ENCODE measurements at places on chromosomes 4 and X.

DNA sequence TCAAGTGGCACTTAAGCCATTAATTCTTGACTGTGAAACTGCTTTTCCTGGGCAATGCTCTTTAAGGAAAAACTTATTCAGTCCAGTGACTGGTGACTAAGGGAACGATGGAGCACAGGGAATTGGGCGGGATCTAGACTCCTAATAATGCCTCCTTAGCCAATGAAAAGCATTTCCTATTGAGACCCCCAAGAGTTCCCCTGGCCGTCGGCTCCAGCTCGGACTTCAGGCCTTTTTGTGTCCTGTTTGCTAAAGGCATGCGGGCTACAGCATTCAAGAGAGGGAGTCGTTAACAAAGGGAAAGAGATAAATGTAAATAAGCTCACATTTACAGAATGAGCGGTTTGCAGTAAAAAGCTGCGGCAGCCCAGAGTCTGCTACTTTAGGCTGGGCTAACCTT lies at the start of gene LPAR4:
Gene LPAR4 (plus strand): TSS at position 232 of the 400 bp plus-strand sequence. CDS start 7,150 bp downstream, outside the sequence.
- DNase-seq, result no peak

- DNase-seq, result no peak
Measured at GRCh38 chr4:116628598-116628997, 456.8 kb downstream of the TRAM1L1 start.

DNA sequence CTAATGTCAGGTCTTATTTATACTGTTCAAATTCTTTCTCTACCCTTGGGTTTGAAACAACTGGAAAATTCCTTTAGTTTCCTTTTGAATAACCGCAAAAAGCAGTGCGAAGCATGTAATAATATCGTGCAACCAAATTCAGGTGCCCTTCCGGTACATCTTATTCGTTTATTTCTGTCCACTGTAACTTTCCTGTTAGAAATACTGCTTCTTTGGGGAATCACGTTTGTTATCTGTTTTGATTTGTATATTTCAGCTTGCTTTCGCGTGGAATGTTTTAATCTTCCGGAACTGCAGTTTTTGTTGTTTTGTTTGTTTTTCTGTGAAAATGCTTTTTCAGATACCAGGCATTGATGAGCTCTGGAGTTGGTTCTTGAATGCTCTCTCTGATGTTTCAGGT lies 85.7 kb upstream of the HPRT1 start:
- DNase-seq, result no peak

DNA sequence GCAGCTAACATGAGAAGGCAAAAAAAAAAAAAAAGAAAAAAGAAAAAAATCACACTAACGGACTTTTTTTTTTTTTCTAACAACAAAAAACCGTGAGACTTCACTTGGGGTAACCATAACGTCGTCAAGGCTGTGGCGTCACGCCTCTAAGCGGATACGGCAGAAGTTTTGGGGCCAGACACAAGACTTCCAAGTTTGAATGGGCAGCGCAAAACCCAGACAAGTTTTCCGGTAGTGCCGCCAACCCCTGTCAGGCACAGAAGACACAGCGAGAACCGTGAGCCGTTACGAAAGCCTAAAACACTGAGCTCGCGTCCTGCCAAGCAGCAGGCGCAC lies 556 bp upstream of the SMARCA5 start:
- DNase-seq, result no peak

- DNase-seq, result no peak
Measured at GRCh38 chr4:188691811-188692210, 552.6 kb downstream of the TRIML1 start.

DNA sequence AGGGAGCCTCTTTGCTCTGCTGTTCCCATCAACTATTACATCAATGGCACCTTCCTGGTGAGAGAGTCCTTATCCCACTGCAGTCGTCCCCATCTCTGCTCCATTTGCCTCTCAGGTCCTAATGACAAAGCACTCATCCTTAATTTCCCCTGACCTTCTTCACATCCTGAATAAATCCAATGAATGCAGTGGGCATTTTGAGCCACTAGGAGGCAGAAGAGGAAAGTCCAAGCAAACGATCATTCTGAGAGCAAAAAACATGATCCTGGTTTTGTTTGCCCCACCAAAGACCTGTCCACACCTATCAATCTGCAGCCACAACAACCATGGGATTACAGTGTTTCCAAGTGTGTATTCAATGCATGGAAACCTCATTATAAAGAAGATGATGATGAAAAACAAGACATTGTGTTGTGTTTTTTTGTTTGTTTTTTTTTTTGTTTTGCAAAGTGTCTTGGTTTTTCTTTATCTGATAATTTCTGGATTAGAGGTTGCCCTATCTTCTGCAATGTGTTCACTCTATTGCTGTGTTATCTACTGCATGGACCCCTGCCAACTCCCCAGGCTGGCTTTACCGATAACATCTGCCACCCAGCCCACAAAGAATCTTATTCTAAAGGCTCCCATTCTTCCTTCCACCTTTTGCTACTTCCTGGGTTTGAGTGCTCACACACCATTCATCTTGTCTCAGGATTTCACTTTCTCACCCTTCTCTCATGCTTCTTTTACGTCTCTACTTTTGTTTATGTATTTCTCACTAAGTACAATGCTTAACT lies 207.2 kb downstream of the NLGN4X start:
- DNase-seq, result no peak

- DNase-seq, result no peak
Measured at GRCh38 chr4:71268166-71268565, 70.7 kb upstream of the SLC4A4 start.

DNA sequence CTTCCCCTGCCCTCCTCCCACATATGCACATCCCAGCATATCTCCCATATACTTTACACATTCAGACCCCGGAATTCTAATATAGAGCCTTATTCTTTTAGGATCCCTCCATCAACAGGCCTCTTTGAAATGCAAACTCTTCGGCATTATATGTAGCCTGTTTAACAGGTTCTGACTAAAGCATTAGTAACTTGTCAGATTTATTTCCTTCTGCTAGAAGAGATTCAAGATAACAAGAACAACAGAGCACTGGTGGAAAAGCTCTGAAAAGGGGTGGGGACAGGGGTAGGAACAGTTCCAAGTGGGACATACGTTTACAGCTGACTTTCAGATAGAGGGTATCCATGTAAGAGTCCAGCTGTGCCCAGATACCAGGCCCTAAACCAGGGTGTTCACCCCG lies 31.7 kb upstream of the PRPS1 start:
- DNase-seq, result no peak

GRCh38 chr4:47835494-47835893 lies 2.4 kb downstream of the CORIN start:
- no peak for DNase-seq

DNA sequence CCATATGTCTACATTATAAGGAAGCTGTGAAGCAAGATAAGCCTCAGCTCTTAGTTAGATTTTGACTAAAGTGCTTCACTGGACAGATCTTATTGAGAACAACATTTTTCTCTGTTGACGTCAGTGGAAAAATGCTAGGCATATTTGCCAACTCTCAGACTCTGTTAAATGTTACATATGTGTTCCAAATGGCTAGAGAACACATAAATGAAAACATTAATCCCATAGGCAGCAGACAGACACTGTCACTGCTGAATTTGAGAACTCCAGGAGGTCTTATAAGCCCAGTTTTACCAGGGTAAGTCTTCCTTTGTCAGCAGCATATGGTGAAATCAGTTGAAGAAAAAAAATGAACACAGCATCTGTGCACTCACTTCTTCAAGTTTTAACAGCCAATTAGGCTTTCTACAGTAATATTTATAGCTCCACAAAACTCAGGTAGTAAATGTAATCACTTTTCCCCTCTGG lies 186.9 kb downstream of the CAMK2D start:
- DNase-seq, result no peak

DNA sequence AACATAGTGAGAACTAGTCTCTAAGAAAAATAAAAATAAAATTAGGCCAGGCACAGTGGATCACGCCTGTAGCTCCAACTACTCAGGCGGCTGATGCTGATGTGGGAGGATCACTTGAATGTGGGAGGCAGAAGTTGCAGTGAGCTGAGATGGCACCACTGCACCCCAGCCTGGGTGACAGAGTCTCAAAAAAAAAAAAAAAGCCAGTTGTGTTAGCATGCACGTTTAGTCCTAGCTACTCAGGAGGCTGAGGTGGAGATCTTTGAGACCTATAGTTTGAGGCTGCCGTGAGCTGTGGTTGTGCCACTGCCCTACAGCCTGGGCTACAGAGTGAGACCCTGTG lies 2.5 kb downstream of the DCK start:
- no peak for DNase-seq

- no peak for DNase-seq
Measured at GRCh38 chrX:129779747-129780146, at the start of gene SASH3. TSS of gene SASH3 (plus strand) at chrX:129779949. CDS start at chrX:129780098, 149 bp downstream.

- DNase-seq, result no peak
Measured at GRCh38 chr4:54929459-54929858, 195.9 kb downstream of the KDR start.

GRCh38 chrX:53595266-53595810 lies 91.2 kb downstream of the HUWE1 start:
- no peak for DNase-seq

DNA sequence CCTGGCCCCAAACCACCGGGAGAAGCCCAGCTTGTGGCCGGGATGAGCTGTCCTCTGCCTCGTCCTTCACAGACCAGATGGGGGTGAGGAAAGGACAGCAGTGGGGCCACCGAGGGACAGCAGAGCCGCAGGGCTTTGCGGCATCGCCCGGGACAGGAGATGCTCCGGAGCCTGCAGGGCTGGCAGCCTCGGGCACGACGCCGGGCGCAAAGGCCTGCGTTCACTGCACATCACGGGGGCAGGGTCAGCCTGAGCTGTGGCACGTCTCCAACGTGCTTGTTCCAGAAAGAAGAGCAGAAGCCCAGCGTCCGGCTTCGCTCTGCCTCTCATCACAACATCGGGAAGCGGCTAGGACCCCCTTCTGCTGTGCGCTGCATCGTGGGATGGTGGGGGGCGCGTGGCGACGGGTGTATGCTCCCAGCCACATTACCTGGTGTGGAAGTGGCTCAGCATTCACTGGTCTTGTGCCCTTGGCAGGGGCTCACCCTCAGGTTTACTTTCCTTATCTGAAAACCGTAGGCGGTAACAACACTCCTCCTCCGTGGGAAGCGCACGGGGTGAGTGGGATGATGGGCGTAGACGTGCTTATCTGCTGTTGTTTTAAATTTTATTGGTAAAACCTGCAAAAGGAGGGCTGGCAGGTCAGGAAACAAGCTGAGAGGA lies 7.4 kb downstream of the TADA2B start:
- DNase-seq, result no peak

GRCh38 chr4:113069212-113069892 lies 19.9 kb downstream of the ANK2 start:
- no peak for DNase-seq

DNA sequence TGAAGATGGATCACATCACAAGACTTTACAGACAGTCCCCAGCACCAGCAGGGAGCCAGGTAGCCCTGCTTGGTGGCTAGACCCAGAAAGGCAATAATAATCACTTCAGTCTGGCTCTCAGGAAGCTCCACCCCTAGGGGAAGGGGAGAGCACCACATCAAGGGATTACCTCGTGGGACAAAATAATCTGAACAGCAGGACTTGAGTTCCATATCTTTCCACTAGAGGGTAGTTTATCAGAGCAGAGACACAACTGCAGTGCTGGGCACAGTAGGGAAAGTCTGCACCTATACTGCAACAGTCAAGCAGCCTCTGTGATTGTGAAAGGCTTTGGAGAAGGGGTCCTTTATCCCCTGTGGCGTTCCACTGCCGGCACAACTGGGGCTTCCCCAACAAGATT lies 547.0 kb upstream of the POU3F4 start:
- no peak for DNase-seq

- DNase-seq, result no peak
Measured at GRCh38 chr4:3864742-3865721, 98.8 kb downstream of the ADRA2C start.

GRCh38 chrX:40542972-40543371 lies 37.8 kb upstream of the ATP6AP2 start:
- DNase-seq, result no peak

DNA sequence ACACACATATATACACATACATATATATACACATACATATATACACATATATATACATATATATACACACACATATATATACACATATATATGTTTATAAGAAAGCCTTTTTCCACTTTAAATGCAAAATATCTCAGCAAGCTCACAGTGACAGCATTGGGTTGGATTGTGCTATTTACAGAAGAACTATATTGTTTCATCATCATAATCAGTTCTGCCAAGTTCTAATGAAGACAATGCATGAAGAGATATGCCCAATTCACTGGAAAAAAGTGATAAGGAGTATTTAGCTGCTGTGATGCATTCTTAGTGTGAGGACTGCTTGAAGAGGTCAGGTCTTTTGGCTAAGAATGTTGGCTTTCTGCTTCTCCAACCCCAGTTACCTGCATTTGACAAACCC lies 54.4 kb downstream of the RNF150 start:
- DNase-seq, result no peak

DNA sequence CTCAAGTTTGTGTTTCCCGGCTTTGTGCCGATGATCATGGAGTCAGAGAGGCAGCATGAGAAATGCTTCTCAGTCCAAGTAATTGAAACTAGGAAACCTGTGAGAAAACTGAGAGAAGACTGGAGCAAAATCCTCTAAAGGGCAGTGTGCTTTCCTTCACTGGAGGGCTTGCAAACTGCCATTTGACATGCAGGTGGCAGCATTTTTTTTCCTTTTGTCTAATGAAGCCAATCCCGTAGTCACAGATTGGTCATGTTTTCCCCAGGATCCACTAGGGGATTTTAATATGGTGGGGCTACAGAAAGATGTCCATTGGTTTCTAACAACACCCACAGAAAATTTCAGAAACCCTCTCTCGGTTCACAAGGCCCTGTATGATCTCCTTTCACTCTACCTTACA lies 117.4 kb upstream of the NUDT10 start:
- DNase-seq, result no peak

GRCh38 chr4:89837385-89837992 lies 528 bp upstream of the SNCA start:
- DNase-seq, result no peak

GRCh38 chr4:168796362-168797106 lies 213.5 kb downstream of the CBR4 start:
- no peak for DNase-seq

DNA sequence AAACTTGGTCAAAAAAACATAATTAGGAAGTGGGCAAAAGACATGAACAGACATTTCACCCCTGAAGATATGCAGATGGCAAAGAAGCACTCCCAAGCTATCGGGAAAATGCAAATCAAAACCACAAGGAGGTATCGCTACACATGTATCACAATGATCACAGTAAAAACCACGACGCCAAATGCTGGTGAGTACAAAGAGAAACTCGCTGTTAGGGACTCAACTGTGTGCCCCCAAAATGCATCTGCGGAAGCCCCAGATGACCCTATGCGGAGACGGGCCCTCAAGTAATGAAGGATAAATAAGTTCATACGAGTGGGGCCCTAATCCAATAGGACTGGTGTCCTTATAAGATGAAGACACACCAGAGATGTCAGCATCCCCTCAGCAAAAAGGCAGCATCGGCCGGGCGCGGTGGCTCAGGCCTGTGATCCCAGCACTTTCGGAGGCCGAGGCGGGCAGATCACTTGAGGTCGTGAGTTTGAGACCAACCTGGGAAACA lies 10.2 kb downstream of the GAK start:
- DNase-seq, result no peak

DNA sequence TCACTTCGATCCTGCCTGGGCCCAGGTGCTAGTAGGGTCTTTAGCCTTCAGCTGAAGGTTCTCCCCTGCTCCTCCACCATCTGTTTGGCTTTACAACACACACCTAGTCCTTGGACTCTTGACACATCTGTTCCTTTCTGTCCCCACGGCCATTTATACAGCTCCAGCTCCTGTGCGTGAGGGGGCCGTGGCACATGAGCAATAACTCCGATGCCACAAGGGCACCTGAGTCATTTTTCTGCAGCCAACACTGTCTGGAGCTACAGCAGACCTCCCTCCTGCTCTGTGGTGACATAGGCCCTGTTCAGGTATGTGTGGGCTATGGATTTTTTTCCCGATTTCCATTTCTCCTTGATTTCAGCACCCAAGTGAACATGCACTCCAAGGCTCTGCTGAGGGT lies 44.7 kb upstream of the BCOR start:
- no peak for DNase-seq

Measured in stimulated activated CD8-positive, alpha-beta memory T cell treated with anti-CD3 and anti-CD28 coated beads, Interleukin-4, amount 100 ng/mL, for 24 hours (primary cell).